ENCODE measurements at places on chromosomes 7 and 10.

DNA sequence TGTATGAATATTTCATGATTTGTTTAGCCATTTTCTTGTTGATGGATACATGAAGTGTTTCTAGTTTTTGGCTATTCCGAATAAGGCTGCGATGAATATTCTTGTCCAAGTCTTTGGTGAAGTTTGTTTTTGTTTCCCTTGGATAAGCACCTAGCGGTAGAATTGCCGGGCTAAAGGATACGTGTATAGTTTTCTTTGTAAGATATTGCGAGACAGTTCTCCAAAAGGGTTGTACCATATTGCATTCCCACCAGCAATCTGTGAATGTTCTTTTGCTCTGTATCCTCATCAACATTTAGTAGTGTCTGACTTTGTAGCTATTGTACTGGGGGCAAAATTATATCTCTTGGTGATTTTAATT lies 142.6 kb downstream of the DOCK1 start:
- DNase-seq = no peak

GRCh38 chr7:149707448-149707886 lies 65.9 kb downstream of the ZNF467 start:
- DNase-seq = no peak

GRCh38 chr10:46540412-46541016 lies 15.9 kb downstream of the GPRIN2 start:
- DNase-seq = no peak

- DNase-seq = no peak
Measured at GRCh38 chr10:63146503-63146902, 13.4 kb downstream of the NRBF2 start.
